ENCODE measurements at places on chromosomes 7 and 10. TPM values are rescaled to one million over a fixed set of nuclear protein-coding genes. Genes with fewer than 3 reads are reported as not detected.

Gene ANK3
- total RNA-seq: 2.0 TPM

Gene NPFFR1
- total RNA-seq: not detected

Gene FEZF1
- 2.1 TPM for total RNA-seq

Gene PGAM1
- 524 TPM for total RNA-seq

Gene JMJD1C
- 30.2 TPM for total RNA-seq

Gene IKZF5
- 3.4 TPM for total RNA-seq

Gene CTAGE6
- not detected for total RNA-seq

GRCh38 chr10:98649170-98649569 is 202.4 kb upstream of the HPS1 start:
- DNase-seq: no peak

GRCh38 chr7:99837649-99838361 is 10.0 kb downstream of the CYP3A43 start:
- DNase-seq: no peak

DNA sequence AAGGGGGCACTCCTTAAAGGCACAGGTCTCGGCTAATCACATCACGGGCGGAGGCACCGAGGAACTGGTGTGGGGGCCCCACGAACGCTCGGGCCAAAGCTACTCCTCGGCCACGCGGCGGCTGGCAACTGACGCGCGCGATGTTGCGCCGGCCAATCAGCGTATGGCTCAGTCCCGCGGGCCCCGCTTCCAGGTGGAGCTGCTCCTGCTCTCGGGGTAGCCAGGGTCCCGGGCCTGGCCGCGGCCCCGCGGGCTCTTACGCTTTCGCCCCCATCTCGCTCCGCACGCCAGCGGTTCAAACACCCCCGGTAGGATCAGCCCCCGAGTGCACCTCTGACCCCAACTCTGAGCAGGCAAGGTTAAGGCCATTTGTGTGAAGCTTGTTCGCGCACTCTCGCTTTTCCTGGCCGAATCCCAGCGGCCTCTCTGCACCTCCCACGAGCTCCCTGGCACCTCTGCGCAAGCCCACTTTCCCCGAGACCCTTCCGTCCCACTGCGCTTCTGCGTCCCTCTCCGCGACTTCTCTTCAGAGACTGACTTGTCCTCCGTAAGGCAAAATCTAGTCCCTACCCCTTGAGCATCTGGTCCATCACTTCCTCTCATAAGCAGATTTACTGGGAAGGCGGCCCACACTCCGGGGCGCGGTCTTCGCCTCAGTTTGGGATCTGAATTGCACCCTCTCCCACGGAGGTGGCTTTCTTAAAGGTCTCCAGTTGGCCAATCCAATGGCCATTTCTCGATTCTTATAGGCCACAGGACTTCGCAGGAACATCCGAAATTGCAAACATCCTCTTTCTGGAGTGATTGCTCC is 200.9 kb upstream of the TBX20 start:
- DNase-seq: no peak

GRCh38 chr7:123154231-123154860 is 45.4 kb downstream of the SLC13A1 start:
- peak; percentile 96 for DNase-seq

- DNase-seq: no peak
Observed at GRCh38 chr10:124143721-124144120, 50.3 kb upstream of the CHST15 start.

GRCh38 chr7:36473454-36474282 is 84.0 kb downstream of the ANLN start:
- DNase-seq: peak; percentile 69

DNA sequence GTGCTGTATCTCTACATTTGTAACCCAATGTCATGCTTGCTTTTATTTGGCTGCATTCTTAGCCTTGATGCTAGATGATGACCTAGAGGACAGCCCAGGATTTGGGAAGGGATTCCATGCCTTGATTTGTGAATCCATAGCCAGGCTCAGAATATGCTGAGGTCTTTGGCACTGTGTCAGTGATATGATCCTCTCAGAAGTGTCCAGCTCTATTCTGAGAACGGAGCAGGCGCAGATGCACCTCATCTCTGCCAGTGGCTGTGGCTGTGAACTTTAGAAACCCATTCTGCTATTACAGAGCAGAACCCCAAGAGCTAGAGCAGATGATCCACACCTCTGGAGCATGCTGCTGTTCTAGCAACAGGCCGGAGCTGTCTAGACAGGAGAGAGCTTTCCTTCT is 212.8 kb downstream of the TRIL start:
- DNase-seq: no peak

DNA sequence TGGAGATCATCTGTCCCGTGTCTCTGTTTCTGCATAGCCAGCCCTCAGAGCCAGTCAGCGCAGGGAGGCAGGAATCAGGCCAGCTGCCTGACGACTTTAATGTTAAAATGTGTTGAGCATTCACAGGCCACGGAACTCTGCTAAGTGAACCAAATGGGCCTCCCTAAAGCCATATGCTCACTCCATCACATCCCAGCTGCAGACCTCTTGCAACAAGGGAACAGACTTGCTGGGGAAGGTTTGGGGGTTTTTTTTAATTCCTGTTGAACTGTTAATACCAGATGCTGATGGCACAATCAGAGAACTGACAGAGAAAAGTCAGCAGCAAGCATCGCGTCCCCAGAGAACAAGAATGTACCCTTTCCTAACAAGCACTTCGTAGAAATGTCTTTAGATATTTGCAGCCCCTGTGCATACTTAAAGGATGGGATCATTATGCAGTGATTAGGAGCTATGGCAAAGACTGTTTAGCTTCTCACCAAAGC is 900.4 kb upstream of the AUTS2 start:
- no peak for DNase-seq

- DNase-seq: no peak
Observed at GRCh38 chr10:126895214-126895781, 9.9 kb upstream of the DOCK1 start.

DNA sequence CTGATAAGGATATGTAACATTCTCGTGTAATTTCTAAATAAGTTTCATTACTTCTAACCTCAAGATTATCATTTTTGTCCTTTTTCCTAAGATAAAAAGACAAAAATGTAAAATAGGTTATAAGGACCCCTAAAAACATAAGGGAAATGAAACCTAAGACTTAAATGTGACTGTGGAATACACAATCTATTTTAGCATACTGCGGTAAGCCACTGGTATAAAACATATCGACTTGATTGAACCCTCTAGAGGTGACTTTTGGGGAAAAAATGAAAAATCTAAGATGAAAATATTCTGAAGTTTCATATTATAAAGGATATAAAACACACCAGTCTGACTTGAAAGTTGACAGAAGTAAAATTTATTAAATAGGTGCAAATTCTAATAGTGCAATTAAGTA is 1.9 kb downstream of the NAMPT start:
- DNase-seq: no peak

GRCh38 chr7:113279256-113279655 is 160.9 kb upstream of the SMIM30 start:
- no peak for DNase-seq

GRCh38 chr10:125783957-125784356 is 8.3 kb upstream of the MMP21 start:
- no peak for DNase-seq

DNA sequence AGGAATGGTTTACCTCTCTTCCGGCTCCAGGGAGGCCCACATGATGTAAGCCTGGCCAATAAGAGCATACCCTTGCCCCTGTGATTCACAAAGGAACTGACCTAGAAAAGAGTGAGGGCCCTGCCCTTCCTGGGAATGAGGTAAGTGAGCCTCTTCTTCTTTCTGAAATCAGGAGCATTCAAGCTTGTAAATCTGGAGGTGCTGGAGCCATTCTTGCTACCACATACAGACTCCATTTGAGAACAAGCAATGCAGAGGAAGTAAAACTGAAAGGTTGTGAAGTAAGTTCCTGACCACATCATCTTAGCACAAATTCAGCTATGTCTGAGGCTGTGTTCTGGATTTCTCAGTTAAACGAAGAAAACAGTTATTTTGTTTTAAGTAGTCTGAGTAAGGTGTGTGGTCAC is 132.2 kb downstream of the CD36 start:
- DNase-seq: no peak

DNA sequence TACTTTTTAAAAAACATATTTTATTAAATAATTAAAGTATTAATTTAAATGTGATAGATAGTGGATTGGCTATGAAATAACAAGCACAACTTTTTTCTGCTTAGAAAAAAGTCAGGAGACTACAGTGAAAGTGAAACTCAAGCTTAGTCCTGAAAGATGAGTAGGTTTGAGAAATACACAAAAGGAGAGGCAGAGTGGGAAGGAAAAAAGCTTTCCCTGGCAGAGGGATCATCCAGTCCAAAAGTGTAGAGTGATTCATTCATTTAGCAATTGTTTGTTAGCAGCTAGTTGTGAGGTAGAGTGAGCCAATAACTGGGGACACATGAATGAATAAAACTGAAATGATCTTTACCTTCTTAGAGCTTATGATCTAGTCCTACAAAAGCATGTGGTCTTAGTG is 93.5 kb downstream of the FOXP2 start:
- no peak for DNase-seq

DNA sequence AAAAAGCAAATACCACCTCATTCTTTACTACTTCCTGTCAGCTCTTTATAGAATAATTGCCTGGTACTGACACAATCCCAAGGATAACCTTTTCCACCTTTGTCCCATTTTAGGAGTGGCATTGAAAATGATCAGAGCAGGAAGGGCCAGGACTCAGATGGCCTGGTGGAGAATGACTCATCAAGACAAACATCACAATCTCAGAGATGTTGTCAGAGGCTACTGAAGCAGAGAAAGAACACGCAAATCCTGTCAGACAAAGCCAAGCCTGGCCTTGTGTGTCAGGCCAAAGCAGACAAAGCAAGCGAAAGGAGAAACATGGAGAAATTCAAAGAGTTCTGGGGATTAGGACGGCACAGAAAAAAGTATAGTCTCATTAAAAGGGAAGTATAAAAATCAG is 40.9 kb downstream of the NSUN6 start:
- DNase-seq: no peak

Data from SK-MEL-5 (cell line).